Spinal cord (tissue), 10 donors: ENCODE measurements at places on chromosomes 12 and 14. TPM values are rescaled to one million over a fixed set of nuclear protein-coding genes. Genes with fewer than 3 reads are reported as not detected.

The ERBB3 gene
- polyA plus RNA-seq, result 70.1 TPM

The GSKIP gene
- polyA plus RNA-seq, result 23.6 TPM

The PPP4R4 gene
- 8.0 TPM for polyA plus RNA-seq

The GUCY2C gene
- polyA plus RNA-seq, result 0.16 TPM
